A549 treated with ZK216348 at 1 μM for 4 hours (cell line): ENCODE measurements at places on chromosomes 5 and 9. TPM values are rescaled to one million over a fixed set of nuclear protein-coding genes. Genes with fewer than 3 reads are reported as not detected.

The MAST4 gene
- total RNA-seq: 1.1 to 2.3 TPM (median 1.6 TPM) in 5 replicates

The IFNA17 gene
- not detected in 5 replicates for total RNA-seq

The TRMO gene
- total RNA-seq: 10.4 to 15.8 TPM (median 11.2 TPM) in 5 replicates

The SAXO1 gene
- not detected in 5 replicates for total RNA-seq

The TMEM174 gene
- total RNA-seq: not detected in 5 replicates

The PCDHAC2 gene
- total RNA-seq: 3.3 to 7.4 TPM (median 4.4 TPM) in 5 replicates

The CLTB gene
- total RNA-seq: 75.3 to 132 TPM (median 128 TPM) in 5 replicates

The AFF4 gene
- total RNA-seq: 10.6 to 30.7 TPM (median 22.5 TPM) in 5 replicates

The SPAG8 gene
- total RNA-seq: 0.32 to 0.72 TPM (median 0.56 TPM) in 4 of 5 replicates, not detected in the other

The LYSMD3 gene
- 5.6 to 11.0 TPM (median 9.2 TPM) in 5 replicates for total RNA-seq
